ENCODE measurements at places on chromosomes 4 and X. TPM values are rescaled to one million over a fixed set of nuclear protein-coding genes. Genes with fewer than 3 reads are reported as not detected.

Gene SCML2
- 6.7 TPM for total RNA-seq

Gene RTL9
- total RNA-seq = 0.18 TPM

Gene NELFA
- total RNA-seq = 39.2 TPM

Gene GUCY1A1
- 80.2 TPM for total RNA-seq

Gene AKAP4
- not detected for total RNA-seq

Gene MAML3
- total RNA-seq = 15.5 TPM

Gene DMD
- 57.1 TPM for total RNA-seq

Gene WDR19
- total RNA-seq = 46.6 TPM

Gene IL2
- not detected for total RNA-seq

Gene CDKN2AIP
- 23.1 TPM for total RNA-seq

Data from metanephros (tissue), 2 donors.